ENCODE measurements at places on chromosomes 3 and 15.
A peak's percentile ranks its signal among the peaks of the same experiment; 100 is the strongest.

GRCh38 chr3:129106320-129106719 lies 15.3 kb downstream of the RAB43 start:
- peak; percentile 70 for DNase-seq

DNA sequence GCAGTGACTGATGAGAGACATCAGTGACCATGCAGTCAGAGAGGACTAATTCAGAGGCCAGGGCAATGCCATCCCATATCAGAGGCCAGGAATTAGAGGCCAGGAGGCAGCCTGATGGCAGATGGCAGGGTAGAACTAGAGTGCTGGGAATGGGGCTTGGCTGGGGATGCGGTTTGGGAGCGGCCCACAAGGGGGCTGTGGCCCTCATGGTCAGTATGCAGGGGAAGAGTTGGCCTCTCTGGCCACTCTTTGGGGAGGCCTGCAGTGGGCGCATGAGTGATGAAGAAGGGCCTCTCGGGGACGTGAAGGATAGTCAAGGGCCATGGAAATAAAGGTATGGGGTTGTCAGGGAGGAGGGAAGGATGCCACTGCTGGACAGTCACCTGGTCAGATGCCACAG lies 101.7 kb downstream of the EEFSEC start:
- DNase-seq: no peak

- peak; percentile 22 for DNase-seq
These were observed 231.0 kb upstream of the WNT5A start for GRCh38 chr3:55718074-55718473.

- peak; percentile 56 for DNase-seq
These were observed 64.0 kb upstream of the DGKG start for GRCh38 chr3:186425788-186426730.

GRCh38 chr3:149474250-149474817 lies at the start of gene TM4SF4:
Gene TM4SF4 (plus strand): TSS chr3:149474697. CDS start chr3:149474878, 181 bp downstream.
- no peak for DNase-seq

DNA sequence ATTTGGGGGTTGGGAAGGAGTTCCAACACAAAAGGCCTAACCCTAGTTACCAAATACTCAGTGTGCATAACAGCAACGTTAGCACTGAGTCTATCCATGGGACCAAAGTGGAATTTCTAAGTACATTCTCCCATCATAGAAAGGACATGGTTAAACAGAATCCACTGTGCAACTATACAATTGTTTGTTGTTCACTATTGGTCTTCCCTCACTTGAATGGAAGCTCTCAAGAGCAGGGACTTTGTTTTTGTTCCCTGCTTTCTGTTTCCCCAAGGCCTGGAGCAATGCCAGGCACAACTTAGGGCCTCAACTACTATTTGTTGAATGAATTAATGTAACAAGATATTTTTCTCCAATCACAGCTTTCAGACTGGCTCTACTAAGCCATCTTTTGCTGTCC lies 25.6 kb downstream of the COL8A1 start:
- no peak for DNase-seq

GRCh38 chr3:106029954-106030626 lies 161.3 kb upstream of the CBLB start:
- no peak for DNase-seq

GRCh38 chr15:52481915-52482314 lies 46.8 kb downstream of the MYO5A start:
- no peak for DNase-seq

DNA sequence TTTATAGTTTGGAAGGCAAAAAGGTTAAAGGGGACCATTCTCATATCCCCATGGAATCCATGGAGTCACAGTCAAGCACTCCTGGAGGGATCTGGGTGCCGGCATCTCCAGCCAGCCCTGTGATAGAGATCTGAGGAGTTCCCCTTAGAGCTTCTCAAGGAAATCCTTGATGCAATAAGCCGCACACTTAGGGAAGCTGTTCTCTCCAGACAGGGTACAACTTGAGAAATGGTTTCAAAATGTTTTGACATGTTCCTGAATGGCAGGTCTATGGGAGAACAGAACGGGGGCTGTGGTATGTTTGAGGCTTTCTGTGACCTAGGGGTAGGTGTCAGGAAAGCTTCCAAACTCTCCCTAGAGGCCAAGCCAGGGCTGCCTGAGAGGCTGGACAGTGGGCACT lies 292.9 kb downstream of the TLE3 start:
- DNase-seq: no peak

- DNase-seq: peak; percentile 72
These were observed 462.1 kb downstream of the MFSD1 start for GRCh38 chr3:159263750-159264553.

DNA sequence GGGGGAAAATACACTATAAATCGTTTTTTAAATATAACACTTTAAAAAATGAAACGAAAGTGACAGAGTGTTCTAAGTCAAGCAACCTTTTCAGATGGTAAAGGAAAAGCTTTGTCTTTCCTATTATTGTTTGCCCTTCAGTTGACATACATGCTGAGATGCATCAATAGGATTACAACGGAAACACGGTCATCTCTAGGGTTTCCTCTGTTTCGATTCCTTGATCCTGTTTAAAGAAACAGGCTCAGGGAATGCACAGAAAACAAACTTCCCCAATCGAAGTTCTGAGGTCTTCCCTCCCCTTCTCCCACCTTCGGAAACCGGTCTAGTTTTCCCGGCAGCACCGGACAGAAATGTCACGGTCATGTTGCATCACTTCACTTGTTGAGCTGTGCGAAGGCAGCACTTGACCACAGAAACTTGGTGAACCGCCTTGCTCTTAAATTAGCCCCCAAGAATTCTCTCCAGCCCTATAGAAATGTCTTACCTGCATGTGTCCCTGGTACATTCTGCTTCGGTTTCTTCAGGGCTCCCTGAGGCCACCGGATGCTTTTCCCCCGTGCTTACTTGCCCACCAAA lies 556 bp downstream of the PEX5L start:
- peak; percentile 85 for DNase-seq

DNA sequence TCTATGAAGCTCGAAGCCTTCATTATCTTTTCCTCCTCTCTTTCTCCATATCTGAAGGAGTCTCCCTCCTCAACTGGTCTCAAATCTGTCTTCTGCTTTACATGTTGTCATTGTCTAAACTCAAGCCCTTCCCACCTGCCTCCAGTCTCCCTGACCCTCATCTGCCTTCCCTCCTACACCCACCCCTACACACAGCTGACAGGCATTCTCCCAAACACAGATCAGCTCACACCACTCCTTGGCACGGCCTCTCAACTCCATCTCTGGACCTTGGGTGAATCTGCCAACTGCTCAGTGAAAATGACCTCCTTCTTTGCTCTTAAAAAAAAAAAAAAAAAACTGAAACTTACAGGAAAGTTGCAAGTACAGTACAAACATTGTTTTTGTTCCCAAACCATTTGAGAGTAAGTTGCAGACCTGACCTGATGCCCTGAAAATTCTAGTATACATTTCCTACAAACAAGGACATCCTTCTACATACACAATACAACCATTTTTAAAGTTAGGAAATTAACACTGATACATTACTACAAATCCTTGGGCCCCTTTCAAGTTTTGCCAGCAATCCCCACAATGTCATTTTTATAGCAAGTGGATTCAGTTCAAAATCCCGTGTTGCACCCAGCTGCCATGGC lies 49.4 kb upstream of the UBE2E1 start:
- no peak for DNase-seq

DNA sequence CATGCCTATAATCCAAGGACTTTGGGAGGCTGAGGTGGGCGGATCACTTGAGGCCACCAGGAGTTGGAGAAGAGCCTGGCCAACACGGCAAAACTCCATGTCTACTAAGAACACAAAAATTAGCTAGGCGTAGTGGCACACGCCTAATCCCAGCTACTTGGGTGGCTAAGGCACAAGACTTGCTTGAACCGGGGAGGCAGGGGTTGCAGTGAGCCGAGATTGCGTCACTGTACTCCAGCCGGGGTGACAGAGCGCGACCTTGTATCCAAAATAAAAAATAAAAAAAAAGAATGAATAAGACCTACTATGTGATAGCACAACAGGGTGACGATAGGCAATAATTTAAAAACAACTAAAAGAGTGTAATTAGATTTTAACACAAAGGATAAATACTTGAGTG lies 3.5 kb downstream of the XRN1 start:
- DNase-seq: no peak

GRCh38 chr15:75008629-75009326 lies 13.4 kb downstream of the SCAMP5 start:
- DNase-seq: no peak

- no peak for DNase-seq
These were observed 6.7 kb downstream of the LYZL4 start for GRCh38 chr3:42403737-42404136.

- peak; percentile 92 for DNase-seq
These were observed 1129.6 kb upstream of the GBE1 start for GRCh38 chr3:82891028-82891427.

- DNase-seq: no peak
These were observed 10.1 kb downstream of the HACL1 start for GRCh38 chr3:15591242-15591641.

- no peak for DNase-seq
These were observed 9.9 kb downstream of the RFT1 start for GRCh38 chr3:53120336-53120735.

DNA sequence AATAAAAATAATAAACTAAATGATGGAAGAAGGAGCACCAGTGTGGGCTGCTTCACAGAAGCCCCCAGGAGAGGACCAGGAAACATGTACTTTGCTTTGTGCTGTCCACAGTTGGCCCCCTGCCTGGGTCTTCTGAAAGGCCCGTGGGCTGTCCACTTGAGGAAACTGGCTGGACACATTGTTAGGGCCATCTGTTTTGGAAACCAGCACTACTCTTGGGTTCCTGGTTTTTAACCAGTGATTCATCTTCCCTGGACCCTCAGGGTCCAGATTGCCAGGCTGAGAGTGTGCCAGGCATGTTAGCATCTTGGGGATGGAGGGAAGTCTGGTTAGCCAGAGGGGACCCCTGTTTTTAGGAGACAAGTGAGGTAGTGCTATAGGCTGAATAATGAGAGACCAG lies 297.2 kb upstream of the C2CD4B start:
- no peak for DNase-seq

DNA sequence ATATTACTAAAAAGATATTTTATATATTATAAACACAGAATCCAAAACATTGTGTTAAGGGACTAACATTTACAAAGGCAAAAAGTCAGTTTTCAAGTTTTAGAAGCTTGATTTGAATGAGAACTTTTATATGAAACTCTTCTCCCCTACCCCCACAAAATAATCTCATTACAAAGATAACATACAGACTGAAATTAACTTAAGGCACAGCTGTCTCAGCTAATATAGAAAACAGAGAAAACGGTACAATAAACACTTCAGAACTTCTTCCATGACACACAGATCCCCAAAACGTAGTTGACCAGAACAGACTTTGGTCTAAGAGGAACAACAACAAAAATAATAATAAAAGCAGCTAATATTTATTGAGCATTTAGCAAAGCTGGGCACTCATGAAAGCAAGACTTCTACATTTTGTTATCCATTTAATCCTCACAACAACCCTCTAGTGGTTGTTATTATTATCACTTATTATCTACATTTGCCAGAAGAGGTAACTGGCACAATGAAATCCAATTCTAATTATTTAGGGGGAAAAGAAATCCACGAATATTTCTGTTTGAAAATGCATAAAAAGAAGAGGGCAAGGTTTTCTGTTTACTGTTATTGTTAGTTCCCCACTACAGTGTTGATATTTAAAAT lies 68.1 kb downstream of the PFN2 start:
- DNase-seq: peak; percentile 76

GRCh38 chr15:34079904-34080303 lies 21.8 kb downstream of the EMC7 start:
- DNase-seq: no peak

GRCh38 chr3:56806407-56806806 lies 4.7 kb upstream of the ARHGEF3 start:
- peak; percentile 87 for DNase-seq
